ENCODE measurements at places on chromosomes 5 and 9.

DNA sequence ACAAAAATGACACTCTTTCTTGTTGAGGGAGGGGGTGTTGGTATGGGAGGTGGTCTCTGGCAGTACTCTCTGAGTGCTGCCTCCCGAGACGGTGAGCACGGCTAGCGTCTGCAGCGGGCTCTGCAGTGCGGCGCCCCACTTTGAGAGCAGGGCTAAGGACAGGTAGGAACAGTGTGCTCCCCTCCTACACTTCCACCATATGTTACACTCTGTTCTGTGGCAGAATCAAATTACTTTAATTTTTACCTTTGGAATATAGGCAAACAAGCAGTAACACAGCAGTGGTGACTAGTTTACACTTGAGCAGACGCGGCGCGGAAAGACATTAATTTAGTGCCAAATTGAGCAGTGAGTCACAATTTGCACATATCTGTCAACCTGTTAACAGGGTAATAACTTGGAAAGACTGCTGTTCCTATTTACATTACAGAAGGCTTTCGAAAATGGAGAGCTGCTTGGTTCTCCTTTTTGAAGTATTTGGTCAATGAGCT is 136.3 kb downstream of the MED27 start:
- no peak for DNase-seq

DNA sequence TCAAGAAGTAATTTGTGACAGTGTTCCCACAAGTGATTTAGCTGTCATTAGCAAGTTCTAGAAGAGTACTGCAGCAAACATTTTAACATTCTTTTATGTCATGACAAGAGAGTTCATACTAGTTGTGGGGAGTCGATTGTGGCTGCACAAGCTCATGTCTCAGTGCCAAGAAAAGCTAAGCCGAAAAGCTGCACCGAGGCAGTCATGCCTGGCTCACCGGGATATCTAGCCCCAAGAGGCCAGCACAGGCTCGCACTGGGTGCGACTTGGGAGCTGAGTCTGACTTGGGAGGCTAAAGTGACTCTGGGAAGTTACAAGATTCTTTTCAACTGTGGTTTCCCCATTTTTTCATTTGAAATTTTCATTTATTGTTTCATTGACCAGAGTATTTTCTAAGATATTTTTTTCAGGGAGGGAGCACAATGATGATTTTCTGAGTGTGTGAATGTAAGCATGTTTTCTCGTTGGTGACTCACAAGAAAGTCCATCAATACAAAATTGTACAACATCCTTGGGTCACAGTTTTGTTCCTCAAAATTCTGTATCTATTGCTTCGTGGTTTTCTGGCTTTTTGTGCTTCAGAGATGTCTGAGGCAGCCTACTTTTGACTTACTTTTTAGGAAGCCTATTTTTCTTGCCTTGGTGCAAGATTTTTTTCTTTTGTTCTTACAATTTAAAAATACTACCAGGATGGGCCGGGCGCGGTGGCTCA is 18.7 kb downstream of the CAST start:
- no peak for DNase-seq

GRCh38 chr5:135589152-135589551 is 10.4 kb upstream of the CXCL14 start:
- DNase-seq = no peak

DNA sequence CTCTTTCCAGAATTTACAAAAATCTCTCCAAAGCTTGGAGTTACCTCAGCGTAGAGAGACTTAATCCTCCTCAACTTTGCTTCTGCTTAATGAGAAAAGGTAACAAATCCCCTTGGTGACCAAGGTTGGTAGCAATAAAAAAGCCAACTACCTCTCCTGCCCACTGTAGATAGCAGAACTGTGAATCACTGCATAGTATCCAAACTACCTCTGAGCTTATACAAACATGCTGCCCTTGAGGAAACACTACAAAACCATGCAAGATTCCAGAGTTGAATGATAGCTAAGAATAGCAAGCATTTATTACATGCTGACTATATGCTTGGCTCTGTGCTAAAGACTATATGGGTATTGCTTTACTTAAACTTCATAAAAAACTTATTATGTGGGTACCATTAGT is 2.8 kb upstream of the ADAMTS12 start:
- DNase-seq = peak; percentile 33

DNA sequence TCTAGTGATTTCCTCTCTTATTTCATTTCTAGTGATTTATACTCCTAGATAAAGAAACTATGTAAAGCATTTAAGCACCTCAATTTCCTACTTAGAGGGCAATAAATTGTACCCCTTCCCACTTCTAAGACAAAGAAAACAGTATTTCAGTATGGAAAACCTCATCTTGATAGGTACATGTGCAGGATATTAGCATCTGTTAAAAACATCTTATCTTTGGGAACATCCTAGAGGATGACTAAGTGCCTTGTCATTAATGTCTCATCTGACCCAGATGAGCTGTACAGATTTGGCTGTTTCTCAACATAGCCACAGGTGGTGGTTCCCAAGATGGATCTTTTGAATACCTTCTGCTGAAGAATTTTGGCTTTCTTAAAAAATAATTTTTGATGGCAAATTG is 5.7 kb downstream of the MEGF10 start:
- no peak for DNase-seq

DNA sequence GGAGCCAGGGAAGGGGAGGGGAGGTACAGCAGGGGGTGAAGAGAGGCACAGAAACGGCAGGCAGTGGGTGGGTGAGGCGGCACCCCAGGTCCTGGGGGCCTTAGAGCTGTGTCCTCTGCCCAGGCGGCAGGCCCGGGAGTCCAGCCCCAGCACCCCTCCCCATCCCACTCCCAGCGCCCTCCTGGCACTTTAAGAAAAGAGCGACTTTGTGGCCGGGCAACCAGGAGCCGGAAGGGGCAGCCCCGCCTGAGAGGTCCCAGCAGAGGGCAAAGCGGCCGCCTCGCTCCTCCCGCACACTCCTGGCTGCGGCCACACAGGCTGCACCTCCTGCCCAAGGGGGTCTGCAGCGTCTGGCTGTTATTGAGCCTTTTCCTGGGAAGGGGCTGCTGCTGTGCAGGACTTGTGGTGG is 42.6 kb downstream of the NACC2 start:
- peak; percentile 70 for DNase-seq

- no peak for DNase-seq
Observed at GRCh38 chr9:38619556-38620447, 594 bp downstream of the ANKRD18A start.

- no peak for DNase-seq
Observed at GRCh38 chr5:168356592-168356991, 65.1 kb downstream of the WWC1 start.

- DNase-seq = peak; percentile 30
Observed at GRCh38 chr9:87122947-87123685, 175.8 kb upstream of the GAS1 start.

DNA sequence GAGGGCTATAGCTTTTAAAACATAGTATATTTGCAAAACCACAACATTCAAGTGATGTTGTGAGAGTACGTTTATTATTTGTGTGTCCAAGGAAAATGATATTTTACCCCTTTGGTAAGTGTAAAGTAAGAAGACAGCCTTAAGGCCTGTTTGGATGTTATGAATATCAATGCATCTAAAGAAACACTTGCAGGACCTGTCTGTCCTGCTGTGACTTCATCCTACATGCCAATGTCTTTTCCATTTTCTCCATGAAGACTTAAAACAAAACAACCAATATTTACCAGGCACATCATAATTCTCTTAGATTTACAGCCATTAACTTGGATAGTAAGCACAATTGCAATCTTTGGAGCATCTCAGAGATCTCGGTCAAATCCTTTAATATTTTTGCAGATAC is 29.0 kb downstream of the PRLR start:
- DNase-seq = no peak

- no peak for DNase-seq
Observed at GRCh38 chr9:512555-513272, 298.0 kb downstream of the DOCK8 start.

DNA sequence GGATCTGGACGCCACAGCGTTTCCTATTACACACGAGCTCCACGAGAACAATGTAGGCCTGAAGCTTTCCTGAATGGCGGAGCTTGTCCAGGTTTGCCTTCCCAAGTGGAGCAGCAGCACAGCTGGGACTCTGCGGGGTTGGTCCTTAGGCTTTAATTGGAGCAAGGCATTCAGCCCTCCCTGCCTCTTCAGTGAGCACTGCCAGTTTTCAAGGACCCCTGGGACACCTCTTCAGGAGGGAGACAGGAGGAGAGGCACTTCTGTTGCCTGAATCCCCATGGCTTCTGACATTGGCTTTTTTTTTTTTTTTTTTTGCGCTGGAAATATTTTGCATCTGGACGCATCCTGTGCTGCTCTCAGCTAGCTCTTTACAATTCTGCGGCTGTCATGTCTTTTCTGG is 179.4 kb downstream of the SEMA6A start:
- DNase-seq = no peak

GRCh38 chr9:96342571-96343245 is 40.7 kb upstream of the HSD17B3 start:
- no peak for DNase-seq

DNA sequence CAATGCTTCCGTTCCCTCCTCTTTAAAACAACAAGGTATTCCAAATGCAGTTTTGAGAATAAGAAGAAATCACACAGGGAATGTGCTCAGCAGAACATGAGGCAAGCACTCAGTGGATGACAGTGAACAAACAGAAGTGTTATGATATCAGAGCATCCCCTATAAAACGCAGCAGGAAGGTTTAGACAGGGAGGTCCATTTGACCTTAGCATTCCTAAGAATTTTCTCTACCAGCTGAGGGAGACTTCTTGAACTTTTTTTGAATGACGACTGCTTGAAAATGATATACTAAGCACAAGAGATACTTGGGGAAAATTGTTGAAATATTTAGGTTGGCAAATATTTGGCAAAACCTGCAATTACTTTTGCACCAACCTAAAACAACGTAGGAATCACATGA is 3.9 kb downstream of the AMACR start:
- DNase-seq = no peak

GRCh38 chr9:6598249-6598725 is 47.2 kb downstream of the GLDC start:
- DNase-seq = no peak

- DNase-seq = no peak
Observed at GRCh38 chr9:5608298-5609225, 20.3 kb upstream of the RIC1 start.

DNA sequence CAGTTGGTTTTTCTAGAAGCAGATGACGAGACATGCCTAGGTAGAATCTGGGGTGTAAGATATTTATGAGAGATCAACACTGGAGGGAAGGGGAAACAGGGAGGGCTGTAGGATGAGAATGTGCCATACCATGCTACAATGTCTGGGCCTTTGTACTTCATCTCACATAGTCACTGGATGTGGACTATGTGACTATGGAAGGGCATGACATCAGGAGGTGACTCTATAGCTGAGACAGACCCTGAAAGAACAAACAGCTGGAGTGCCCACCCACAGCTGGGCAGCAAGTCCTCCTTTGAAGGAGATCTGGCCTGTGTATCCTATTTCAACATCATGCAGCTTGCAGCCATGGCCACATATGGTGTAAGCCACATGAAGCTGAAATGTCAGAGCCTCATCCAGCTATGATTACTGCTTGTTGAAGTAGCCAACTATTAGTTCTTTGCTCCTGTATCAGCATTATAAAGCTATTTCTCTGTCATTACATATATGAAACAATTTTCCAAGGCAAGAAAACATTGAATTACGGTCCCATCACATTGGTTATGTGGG is 46.2 kb upstream of the KIF2A start:
- no peak for DNase-seq

DNA sequence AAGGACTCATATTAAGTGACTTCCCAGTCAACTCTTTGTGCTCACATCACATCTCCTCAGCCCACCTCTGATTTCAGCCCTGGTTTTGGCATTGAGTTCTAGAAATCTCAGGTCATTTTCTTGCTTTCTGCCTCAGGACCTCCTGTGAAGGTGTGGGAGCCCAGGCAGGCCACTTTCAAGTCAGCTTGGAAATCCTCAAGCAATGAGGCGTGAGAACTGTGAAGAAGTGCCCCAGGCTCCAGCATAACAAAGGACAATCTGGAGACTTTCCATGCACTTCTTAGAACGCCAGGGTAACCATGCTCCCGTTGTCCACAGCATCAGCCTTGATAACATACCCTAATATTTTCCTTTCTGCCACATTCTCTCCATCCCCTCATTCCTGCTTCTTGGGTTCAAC is 131.2 kb upstream of the MAP3K1 start:
- no peak for DNase-seq

DNA sequence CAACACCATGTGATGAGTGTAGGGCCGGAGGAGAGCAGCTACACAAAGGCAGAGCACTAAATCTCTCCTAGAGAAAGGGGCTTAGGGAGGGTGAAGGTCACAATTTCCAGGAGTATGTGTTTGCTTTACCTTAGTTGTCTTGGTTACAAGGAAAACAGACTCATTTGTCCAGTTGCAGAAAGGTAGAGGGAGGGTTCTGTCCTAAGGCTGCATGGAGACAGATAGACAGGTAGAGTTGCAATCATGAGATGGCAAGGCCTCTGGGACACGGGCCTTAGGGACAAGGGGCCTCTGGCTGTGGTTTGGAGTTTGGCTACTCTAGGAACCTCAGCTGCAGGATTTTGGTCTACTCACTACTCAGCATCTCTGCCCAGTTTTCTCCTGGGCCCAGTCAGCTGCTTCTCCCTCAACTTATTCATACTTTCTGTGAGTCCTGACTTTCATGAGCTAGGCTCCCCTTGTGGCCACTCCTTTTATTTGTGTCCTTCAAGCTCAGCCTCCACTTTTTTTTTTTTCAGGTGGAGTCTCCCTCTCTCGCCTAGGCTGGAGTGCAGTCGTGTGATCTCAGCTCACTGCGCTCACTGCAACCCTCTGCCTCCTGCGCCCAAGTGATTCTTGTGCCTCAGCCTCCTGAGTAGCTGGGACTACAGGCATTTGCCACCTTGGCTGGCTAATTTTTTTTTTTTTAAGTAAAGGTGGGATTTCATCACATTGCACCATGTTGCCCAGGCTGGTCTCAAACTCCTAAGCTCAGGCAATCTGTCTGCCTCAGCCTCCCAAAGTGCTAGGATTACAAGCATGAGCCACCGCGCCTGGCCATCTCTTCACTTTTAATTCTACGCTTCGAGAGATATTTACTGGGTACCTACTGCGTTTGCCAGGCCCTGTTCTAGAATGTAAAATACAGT is 76.6 kb downstream of the PTPDC1 start:
- DNase-seq = no peak

- no peak for DNase-seq
Observed at GRCh38 chr5:62731022-62731421, 152.4 kb downstream of the LRRC70 start.

- DNase-seq = no peak
Observed at GRCh38 chr9:16352791-16353401, 517.6 kb downstream of the BNC2 start.

DNA sequence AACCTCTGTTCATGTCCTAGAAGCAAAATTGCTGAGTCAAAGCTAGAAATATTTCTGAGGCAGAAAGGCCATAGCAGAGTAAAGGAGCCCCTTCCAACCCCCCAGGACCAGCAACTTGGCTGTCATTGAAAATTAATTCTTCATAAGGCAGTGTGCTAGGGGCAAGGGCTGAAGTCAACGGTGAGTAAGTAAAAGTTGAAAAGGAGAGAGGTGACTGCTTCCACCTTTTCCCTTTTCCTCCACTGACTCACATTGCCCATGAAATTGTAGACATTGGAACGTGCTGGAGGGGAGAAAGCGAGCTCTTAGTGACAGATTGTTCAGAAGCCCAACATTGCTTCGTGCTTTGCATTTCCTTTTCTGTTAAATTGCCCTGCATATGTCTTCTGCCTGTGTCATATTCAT is 19.1 kb downstream of the GLRA1 start:
- DNase-seq = no peak

Measured in SJSA1 (cell line).